NCI-H1092 (cell line): ENCODE measurements at places on chromosomes 4 and X.

DNA sequence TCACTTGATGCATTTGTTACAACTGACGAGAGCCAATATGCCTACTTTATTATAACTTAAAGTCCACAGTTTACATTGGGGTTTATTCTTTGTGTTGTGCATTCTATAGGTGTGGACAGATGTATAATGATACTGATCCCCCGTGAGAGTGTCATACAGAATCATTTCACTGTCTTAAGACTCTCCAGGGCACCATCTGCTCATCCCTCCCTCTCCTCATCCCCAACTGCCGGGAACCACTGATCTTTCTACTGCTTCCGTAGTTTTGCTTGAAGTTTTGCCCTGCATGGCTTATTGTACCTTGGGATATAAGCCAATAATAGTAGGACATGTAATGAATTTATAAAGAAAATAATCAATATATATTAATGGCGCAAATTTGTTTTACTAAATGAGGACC lies 137.8 kb upstream of the MSX1 start:
- no peak for DNase-seq

- DNase-seq: no peak
Observed at GRCh38 chr4:15294202-15294601, 133.6 kb upstream of the C1QTNF7 start.

- DNase-seq: no peak
Observed at GRCh38 chrX:11702420-11702819, 36.7 kb upstream of the ARHGAP6 start.

- peak; percentile 72 for DNase-seq
Observed at GRCh38 chr4:9867751-9868425, 86.5 kb downstream of the DRD5 start.

GRCh38 chrX:40878766-40879165 lies 143.4 kb upstream of the MED14 start:
- no peak for DNase-seq

- peak; percentile 24 for DNase-seq
Observed at GRCh38 chr4:172830295-172830764, 338.3 kb upstream of the GALNT7 start.

DNA sequence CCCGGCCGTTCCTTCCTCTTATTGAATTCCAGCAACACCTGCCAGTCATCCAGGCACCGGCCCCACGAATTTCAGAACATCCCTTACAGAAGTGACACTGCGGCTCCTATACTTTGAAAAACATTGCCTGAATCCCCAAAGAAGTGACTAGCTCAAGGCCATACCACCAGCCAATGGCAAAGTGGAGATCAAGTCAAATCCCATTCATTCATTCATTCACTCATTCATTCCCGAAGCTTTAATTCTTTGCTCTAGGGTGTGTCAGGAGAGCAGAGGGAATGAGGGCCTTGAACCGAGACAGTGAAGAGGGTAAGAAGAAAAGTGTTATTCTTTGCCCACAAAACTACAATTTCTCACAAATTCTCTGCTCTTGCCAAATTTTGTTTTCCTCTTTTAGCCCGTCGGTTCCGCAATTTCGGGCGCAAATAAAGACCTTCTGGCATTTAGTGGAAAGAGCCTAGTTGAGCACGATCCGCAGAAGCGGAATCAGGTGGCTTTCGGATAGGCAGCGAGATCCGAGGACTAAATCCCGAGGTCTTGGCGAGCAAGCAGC lies 824 bp upstream of the HMGB3 start:
- DNase-seq: no peak

- no peak for DNase-seq
Observed at GRCh38 chrX:37420756-37421155, 71.6 kb downstream of the PRRG1 start.

GRCh38 chr4:147754037-147754445 lies 22.2 kb downstream of the ARHGAP10 start:
- DNase-seq: no peak

DNA sequence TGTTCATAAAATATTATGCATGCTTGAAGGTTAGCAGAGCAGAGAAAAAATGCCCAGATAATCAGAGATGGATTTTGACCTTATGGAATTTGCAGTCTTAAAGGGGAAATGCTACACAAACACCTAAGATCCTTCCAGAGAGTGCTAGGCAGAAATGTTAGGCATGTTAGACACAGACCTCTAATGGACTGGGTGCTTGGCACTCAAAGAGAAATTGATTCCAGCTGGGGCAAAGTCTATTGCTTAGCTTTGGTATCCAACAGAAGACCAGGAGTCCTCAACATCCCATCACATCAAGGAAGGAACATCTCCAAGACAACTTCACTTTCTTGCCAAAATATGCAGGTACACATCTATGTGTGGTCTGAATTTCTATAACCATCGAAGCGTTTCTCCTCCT lies 32.2 kb upstream of the PPARGC1A start:
- no peak for DNase-seq

DNA sequence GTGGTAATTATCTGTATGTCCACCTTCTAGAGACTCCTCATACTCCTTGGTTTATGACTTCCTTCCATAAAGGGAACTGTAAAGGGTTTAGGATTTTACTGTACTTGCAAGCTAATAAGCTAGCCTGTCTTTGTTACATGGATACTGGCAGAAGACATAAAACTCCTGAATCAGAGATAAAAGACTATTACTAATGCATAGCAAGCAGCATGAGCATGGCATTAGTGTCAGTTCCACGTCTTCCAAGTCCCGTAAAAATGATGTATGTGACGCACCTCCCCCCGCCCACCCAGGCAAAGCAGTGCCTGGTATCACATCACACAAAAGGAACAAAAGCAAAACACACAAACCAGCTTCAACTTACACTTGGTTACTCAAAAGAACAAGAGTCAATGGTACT lies 71.0 kb downstream of the SLC10A6 start:
- no peak for DNase-seq

- no peak for DNase-seq
Observed at GRCh38 chrX:138748480-138748879, 37.0 kb upstream of the FGF13 start.

- DNase-seq: no peak
Observed at GRCh38 chr4:169957785-169958184, 68.4 kb downstream of the MFAP3L start.

- peak; percentile 10 for DNase-seq
Observed at GRCh38 chrX:153780678-153781427, at the start of gene SRPK3. Gene SRPK3, plus strand, starts transcription at chrX:153781041. Its CDS starts 46 bp downstream, at chrX:153781087.

GRCh38 chr4:5045097-5045496 lies 6.2 kb upstream of the STK32B start:
- no peak for DNase-seq

GRCh38 chrX:17860179-17860780 lies 818 bp downstream of the RAI2 start:
- no peak for DNase-seq

DNA sequence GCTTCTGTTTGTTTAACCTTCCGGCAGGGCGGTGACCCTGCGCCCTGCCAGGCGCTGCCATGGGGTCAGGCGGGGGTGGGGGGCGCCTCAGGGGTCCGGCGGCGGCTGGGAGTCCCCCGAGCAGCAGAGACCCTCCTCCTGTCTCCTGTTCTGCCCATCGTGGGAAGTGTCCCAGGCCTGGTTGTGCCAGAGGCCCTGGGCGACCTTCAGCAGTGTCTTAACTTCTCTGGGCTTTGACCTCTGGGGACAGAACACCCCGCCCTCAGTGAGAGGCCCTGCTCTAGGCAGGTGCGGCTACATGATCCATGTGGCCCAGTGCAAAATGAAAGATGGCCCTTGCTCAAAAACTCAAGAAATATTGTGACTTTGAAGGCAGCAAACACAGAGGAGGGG lies 22.8 kb upstream of the HMX1 start:
- DNase-seq: no peak

- DNase-seq: no peak
Observed at GRCh38 chrX:76184276-76184675, 11.4 kb downstream of the PBDC1 start.

GRCh38 chrX:92224406-92224805 lies 445.2 kb downstream of the PCDH11X start:
- no peak for DNase-seq

DNA sequence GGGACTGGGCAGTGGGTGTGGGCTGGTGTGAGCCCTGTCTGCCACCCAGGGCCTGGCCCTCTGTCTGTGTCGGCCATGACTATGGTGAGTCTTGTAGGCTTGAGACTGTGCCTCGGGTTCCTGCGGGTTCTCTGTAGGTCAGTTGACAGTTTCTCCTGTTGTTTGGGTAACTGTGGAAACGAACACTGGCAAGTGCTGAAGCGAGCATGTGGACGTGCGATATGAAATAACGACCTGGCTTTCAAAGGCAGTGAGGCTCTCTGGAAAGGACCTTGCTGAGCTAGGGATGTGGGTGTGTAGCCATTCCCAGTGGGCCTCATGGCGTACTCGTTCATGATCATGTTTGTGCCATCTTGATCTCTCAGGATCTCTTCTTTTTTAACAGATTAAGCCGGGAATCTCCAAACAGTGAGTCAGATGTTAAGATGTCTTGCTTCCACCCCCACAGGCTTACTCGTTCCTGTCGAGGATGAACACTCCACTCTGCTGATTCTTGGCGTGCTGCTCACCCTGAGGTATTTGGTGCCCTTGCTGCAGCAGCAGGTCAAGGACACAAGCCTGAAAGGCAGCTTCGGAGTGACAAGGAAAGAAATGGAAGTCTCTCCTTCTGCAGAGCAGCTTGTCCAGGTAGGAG lies 41.3 kb downstream of the HTT start:
- DNase-seq: no peak

- DNase-seq: peak; percentile 60
Observed at GRCh38 chr4:73740353-73740778, at the start of gene CXCL8. Gene CXCL8, plus strand, starts transcription at chr4:73740569. Its CDS starts 90 bp downstream, at chr4:73740659.

DNA sequence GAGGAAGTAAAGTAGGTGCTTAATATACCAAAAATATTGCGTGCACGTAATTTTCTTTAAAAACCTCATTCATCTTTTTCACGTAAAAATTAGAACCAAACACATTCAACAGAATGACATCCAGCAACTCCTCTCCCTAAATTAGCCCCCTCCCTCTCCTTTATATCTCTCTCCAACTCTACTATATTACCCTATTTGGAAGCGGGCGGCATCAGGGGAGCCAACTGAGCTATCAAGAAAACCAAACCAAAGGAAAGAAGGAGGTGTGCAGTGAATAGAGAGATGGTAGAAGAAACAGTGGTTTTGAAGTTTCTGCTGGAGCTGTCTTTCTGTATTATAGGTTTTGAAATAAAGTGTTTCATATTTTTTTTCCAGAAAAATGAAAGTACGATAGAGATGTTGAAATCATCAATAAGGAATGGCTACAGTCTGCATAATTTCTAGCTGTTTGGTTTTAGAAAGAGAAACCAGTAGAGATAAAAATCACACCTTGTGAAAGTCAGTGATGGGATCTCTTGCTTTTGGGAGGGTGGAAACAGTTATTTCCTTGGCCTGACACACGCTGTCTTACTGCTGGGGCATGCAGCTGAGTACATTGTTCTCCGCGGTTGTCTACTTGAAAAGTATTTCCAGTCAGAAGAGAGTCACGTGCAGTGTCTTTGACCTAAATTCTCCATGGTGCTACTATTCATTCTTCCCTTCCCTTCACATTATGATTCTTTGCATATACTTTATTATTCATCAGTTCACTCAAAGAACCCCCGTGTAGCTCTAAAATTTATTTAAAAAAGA lies 94.1 kb upstream of the WDR17 start:
- no peak for DNase-seq

GRCh38 chr4:38123555-38123954 lies 163.4 kb downstream of the PTTG2 start:
- DNase-seq: no peak
